ENCODE measurements at places on chromosomes 6 and 20.

GRCh38 chr6:134446218-134446848 is 128.4 kb upstream of the SGK1 start:
- no peak for DNase-seq

DNA sequence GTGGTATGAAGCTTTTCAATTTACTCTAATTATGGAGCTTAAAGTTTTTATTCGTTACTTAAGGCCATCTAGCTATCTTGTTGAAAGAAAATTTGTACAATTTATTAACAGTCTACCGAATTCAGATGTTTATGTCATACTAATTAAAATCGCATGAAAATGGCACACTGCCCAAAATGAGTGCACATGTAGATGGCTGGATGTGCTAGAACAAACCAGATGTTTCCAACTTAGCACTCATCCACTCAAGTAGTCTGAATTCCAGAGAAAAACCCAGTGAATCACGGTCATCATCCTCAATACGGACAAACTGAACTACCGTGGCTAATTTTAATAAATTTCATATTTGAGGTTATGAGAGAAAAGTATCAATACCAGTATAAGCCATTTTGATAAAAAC is 70.4 kb downstream of the COL12A1 start:
- no peak for DNase-seq

GRCh38 chr6:48928937-48929336 is 534.1 kb downstream of the MMUT start:
- no peak for DNase-seq

GRCh38 chr20:63706852-63707557 is 771 bp downstream of the ARFRP1 start:
- DNase-seq: peak; percentile 75

GRCh38 chr6:32637883-32638282 is 677 bp downstream of the HLA-DQA1 start:
- DNase-seq: no peak

- no peak for DNase-seq
Measured at GRCh38 chr6:110412360-110412759, 3.0 kb downstream of the DDO start.

DNA sequence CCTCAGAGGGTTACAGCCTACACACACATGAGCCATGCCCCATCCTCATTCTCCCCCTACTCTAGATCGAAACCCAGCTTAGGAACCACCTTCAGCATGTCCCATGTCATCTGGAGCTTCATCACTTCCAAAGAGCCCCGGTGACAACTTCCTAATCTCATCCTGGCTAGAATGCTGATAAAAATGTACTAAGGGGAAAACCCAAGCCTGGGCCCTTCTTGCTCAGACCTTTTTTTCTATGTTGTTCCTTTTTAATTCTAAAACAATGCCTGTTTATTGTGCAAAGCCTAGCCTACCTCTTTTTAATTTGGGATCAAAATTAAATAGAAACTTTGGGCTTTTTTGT is 44.1 kb upstream of the NT5E start:
- no peak for DNase-seq

GRCh38 chr6:106134087-106134770 is 48.1 kb downstream of the PRDM1 start:
- DNase-seq: no peak

DNA sequence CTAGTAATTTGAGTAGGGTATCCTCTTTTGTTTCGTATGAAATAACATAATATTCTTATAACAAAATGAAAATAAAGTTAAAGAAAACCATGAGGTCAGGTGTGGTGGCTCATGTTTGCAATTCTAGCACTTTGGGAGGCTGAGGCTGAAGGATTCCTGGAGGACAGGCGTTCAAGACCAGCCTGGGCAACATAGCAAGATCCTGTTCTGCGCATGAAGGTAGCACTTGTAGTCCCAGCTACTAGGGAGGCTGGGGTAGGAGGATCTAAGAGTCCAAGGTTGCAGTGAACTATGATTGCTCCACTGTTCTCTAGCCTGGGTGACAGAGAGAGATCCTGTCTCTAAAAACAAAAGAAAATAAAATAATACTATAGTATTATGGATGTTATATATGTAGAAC is 145.6 kb downstream of the PDSS2 start:
- DNase-seq: no peak

- DNase-seq: no peak
Measured at GRCh38 chr6:55047451-55048044, 126.8 kb upstream of the HCRTR2 start.

DNA sequence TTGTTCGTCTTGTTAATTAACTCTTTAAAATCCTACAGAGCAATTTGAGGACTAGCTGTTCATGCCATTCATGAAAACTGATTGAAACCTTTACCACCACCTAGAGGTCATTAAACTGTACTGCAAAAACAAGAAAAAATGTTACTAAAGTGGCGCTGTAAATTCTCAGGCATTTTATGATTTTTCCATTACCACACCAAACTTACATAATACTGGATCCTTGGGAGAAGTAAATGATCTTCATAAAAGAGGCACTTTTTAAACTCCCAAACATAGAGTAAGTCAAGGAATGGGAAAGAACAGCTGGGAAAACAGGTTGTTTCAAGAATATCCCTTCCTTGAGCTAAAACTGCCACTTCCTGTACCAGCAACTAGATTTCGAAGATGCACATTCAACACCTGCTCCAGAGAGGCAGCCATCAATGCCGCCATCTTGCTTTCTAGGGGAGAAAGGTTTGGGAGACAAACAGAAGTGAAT is 54.3 kb downstream of the MYLIP start:
- no peak for DNase-seq

DNA sequence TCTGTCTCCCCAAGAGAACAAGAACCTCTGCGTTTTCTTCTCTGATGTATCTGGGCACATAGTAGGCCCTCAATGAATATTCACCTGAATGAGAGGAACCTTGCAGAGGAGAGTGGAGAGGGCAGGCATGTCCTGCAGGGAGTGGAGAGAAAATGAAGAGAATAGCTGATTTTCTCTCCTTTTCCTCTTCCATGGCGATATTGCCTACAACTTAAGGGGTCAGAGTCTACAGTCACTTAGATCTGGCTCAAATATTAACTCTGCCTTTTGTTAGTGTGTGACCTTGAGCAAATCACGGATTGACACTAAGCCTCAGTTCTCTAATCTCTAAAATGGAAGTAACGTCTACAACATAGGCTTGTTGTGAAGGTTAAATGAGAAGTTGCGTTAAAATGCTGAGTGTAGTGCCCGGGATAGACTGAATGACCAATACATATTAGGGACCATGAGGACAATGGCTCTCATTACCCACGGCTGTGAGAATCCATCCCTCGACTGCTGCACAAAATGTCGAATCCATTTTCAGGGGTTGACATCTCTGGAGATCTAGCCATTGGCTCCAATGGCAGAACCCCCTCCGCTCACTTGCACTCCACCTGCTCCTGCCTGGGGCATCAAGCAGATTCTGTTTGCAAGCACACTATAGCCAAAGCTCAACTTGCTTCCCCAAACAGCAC is 14.8 kb downstream of the CD83 start:
- no peak for DNase-seq

GRCh38 chr6:96899019-96899418 is 1.3 kb upstream of the NDUFAF4 start:
- no peak for DNase-seq

Data from type B pancreatic cell (in vitro differentiated cells).